ENCODE measurements at places on chromosomes 13 and 19.

- peak; percentile 66 for DNase-seq
Measured at GRCh38 chr13:46369506-46370277, 17.4 kb downstream of the RUBCNL start.

GRCh38 chr19:30069535-30070197 is 127.6 kb downstream of the URI1 start:
- no peak for DNase-seq

DNA sequence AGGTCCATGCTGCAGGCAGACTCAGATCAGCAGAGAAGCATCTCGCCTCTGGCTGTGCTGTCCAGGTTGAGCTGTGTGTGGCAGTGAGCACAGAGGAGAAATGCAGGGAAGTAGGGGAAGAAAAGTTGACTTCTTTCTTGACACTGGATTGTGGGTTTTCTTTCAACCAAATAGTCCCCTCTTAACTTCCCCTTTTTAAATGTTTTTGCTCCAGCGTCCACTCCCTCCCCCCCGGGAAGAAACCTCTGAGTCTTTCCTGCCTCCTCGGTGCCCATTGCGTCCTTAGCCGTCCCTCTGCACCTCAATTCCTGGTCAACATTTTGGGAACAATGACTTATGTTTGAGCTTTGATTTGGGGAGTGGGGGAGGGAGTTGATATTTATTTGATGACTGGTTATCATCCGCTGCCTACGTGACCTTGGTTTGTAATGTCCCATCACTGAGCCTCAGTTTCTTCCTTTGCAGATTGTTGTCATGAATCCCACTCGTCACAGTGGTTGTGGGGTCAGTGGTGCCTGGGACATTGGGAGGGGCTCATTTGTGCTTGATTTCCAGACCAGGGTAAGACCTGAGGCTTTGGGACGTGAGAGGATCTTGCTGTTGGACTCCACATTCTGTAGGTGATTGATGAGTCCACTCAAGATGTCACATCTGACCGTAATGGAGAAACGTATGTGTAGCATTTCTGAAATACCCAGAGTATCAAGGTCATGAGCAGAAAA is at the start of gene LILRB2:
Gene LILRB2 (minus strand): TSS at position 104 of the 722 bp plus-strand sequence. CDS start 614 bp downstream, outside the sequence.
- no peak for DNase-seq

DNA sequence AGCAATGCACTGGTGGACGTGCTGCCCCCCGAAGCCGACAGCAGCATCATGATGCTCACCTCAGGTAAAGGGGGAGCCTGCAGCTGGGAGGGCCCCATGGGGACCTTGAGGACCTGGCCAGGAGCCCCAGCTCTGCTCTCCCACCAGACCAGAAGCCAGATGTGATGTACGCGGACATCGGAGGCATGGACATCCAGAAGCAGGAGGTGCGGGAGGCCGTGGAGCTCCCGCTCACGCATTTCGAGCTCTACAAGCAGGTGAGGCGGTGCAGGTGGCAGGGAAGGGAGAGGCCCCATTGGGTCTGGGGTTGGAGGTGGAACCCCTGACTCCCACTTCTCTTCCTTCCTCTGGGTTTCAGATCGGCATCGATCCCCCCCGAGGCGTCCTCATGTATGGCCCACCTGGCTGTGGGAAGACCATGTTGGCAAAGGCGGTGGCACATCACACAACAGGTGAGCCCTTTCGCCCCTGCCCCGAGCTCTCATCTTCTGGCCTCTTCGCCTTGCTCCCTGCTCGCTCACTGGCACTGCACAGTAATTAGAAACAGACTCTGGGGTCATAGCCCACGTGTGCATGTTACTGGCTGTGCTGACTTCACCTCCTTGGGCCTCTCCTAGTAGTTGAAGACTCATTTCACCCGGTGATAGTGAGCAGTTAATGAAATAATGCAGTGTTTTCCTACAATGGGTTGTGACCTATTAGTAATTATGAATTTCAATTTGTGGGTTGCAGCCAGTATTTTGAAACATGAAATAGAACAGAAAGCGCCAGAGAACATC is 3.6 kb downstream of the PSMC4 start:
- no peak for DNase-seq

- no peak for DNase-seq
Measured at GRCh38 chr13:30580852-30581502, 36.7 kb upstream of the USPL1 start.

GRCh38 chr13:100356426-100356825 is 232.2 kb downstream of the GGACT start:
- no peak for DNase-seq

DNA sequence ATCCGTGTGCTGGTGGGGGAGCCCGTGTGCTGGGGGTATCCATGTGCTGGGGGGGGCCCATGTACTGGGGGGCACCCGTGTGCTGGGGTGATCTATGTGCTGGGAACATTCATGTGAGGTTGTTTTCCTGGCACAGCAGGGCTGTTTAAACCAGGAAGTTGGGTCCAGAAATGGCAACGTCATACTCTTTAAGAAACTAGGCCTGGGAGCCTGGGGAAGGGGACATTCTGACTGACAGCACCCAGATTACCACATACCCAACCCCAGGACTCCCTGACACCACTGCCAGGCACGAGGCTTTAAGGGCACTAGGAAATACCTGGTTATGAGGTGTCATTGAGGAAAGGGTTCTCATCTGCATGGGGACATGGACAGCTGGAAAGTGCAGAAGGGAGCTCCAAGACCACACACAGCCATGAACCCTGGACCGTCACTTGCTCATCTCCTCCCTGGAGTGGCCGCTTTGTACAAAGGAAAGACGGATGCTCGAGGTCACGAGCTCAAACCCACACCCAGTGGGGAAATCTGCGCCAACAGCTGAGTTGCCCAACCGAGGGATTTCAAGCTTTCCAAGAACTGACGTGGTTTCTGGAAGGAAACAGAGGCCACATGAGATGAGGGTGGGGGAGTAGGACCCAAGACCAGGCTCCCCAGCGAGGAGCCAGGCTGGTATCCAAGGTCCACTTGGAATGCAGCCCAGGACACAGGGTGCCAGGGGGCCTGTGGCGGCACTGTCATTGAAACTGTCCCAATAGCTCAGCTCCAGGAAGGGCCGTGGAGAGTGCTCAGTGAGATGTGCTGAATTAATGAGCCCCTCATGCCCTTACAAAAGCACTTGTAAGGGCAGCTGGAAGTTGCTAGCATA is 40.9 kb downstream of the RAB20 start:
- DNase-seq = no peak

DNA sequence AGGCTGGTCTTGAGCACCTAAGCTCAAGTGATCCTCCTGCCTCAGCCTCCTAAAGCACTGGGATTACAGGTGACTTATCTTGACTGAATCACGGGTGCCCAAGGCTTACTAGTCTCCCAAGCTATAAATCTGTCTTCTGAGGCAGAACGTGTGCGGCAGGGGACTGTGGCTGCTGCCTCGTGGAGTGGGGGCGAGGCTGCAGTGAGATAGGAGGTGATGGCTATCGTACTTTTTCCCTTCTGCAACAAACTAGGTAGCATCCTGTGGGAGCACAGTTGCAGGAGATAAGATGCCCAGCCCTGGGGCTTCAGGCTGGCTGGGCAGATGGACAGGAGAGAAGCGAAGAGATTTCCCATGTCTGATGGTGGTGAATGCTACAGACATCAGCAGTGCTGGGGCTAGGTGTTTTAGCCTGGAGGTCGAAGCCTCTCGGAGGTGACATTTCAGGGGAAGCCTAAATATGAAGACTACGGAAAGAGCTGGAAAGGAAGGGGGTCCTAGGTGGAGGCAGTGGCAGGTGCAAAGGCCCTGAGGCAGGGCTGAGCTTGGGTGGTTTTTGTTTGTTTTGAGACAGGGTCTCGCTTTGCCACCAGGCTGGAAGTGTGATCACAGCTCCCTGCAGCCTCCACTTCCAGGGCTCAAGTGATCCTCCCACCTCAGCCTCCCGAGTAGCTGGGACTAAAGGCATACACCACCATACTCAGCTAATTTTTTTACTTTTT is 7.4 kb downstream of the B3GNT3 start:
- no peak for DNase-seq

GRCh38 chr19:48799358-48800300 is 11.2 kb downstream of the BCAT2 start:
- no peak for DNase-seq

DNA sequence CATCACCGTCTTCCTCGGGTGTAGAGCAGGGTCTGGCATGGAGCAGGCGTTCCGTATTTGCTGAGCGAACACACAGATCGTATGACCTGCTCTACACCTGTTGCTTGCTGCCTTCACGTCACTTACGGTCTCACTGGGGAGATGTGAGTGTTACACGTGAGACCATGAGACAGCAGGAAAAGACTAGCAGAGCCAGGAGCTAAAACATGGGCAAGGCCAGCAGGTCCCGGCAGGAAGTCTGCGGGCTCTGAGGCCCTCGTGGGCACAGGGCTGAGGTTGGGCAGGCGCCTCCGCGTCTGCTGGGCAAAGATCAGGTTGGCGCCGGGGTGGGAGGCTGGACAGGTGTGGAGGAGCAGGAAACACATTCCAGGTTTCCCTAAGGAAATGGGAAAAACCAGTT is 19.7 kb upstream of the GTF3A start:
- no peak for DNase-seq

DNA sequence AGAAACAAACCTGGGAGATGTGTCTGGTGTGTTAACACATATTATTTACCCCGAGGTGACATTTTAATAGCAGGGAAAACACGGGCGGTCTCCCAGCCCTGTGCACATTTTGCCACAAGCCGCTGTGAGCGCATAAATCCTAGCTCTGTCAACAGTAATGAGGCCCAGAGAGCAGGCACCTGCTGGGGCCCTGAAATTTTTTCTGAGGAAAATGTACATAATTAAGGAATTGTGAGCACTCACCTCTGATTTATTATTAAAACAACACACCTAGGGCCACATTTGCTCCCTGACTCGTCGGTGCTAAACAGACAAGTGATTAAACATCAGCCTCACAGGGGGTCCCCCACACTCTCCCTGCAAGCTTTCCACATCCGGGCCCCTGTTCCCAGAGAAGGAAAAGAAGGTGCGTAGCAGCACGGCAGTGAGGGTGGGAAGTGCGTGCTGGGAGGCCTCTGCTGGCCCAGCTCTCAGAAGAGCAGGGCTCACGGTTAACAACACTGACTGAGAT is 616.3 kb downstream of the UQCRFS1 start:
- no peak for DNase-seq

DNA sequence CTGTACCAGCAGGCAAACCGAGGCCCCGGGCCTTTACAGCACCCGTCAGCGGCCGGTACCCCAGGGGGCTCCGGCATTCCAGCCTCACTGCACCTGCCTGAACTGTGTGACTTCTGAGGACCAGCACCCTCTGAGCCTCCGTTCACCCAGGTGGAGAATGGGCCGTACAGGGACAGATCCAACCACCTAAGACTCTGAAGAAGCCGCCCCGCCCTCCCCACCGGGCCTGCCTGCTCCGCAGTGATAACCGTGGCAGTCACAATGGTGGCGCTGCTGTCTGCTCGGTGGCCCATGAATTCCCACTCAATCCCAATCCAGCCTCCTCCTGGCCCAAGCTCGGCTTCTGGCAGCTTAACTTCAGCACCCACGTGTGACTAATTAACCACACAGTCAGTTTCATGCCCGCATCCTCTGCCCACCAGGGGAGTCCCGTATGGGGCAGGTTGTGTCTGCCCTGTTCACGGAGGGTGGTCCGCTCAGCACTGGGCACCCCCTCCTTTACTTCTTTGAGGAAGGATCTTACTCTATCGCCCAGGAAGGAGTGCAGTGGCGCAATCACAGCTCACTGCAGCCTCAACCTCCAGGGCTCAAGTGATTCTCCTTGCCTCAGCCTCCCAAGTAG is 3.4 kb downstream of the TCF3 start:
- DNase-seq = no peak

- DNase-seq = no peak
Measured at GRCh38 chr13:46345866-46346265, 41.2 kb downstream of the RUBCNL start.

GRCh38 chr13:112943309-112944125 is 25.5 kb upstream of the MCF2L start:
- DNase-seq = no peak

DNA sequence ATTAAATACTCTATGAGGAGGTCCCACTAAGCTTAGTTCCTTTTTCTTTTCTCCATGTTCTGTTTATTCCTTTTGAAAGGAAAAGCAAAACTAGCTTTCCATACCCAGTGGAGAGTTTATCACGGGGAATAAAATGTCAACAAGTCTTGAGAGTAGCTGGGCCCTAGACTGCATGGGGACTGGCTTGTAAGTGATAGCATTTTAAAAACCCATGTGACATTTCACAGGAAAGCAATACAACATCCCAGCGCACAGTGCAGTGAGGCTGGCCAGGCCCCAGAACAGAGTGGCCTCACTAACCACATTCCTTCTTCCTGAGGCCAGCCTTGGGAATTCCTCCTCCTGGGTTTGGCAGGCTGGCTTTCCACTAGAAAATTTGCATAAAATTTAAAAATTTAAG is 149.8 kb downstream of the DLEU7 start:
- DNase-seq = no peak

DNA sequence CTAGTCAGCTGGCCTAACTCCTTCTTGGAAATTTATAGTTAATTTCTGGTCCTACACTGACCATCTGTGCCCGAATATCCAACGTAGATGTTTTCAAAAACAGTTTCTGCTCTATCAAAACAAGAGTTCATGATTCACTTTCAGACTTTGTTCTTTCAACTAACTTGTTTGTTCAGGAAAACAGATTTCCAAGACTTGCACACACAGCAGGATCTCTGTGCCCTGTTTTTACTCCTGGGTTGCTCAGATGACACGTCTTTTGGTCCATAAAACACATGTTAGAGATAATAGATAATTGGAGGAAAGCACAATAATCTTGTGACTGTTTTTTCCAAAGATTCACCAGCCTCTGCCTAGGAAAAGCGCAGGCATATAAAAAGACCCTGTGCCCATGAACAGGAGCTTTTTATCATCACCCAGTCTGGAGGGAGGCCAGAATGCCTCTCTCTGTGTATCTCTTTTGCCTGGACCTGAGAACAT is 218.0 kb downstream of the IRS2 start:
- DNase-seq = no peak

- no peak for DNase-seq
Measured at GRCh38 chr13:30037766-30038165, 187.3 kb upstream of the UBL3 start.

DNA sequence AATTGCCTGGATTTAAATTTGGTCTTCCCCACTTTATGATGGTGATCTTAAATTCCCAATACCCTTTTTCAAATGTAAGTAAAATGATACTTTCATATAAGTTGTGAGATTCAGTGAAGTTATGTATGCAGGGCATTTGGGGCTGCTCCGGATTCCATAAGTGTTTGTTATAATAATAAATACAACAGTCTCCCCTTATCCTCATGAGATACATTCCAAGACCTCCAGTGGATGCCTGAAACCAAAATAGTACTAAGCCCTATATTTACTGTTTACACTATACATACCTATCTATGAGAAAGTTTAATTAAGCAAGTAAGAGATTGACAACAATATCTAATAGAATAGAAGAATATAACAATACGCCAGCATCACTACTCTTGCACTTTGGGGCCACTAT is 2237.8 kb downstream of the PCDH9 start:
- no peak for DNase-seq

GRCh38 chr19:10805758-10806247 is 30.2 kb downstream of the TMED1 start:
- DNase-seq = no peak

DNA sequence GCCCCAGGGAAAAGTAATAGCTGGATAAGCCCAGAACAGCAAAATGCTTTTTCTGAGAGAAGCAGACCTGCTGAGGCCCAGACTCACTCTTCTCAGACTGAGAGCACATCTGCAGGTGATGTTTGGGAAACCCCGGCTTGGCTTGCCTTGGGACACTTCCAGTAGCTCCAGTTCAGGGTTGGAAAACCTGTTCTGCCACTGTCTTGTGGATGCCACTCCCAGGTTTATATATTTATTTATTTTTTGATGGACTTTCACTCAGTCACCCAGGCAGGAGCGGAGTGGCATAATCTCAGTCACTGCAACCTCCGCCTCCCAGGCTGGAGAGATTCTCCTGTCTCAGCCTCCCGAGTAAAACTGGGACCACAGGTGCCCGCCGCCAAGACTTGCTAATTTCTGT is 8.0 kb upstream of the SMARCA4 start:
- no peak for DNase-seq

All from fibroblast of skin of left quadriceps (primary cell).